ENCODE measurements at places on chromosomes 5 and 9. TPM values are rescaled to one million over a fixed set of nuclear protein-coding genes. Genes with fewer than 3 reads are reported as not detected.

- no peaks in the 10 kb centered on the region for H3K36me3 ChIP-seq
- H3K4me1 ChIP-seq, result no peaks in the 10 kb centered on the region
- H3K4me3 ChIP-seq, result no peak overlapping the region
- no peak for DNase-seq
- no peaks in the 10 kb centered on the region for H3K27me3 ChIP-seq
Measured at GRCh38 chr9:96061293-96061987, 185.9 kb downstream of the ERCC6L2 start.

LEAP2 gene
- 3.6 TPM for total RNA-seq

GRCh38 chr5:122602700-122603099, 172.2 kb upstream of the SNX2 start:
- no peak overlapping the region for H3K27ac ChIP-seq
- no peaks in the 10 kb centered on the region for H3K4me1 ChIP-seq
- no peak for DNase-seq
- no peak overlapping the region for H3K4me3 ChIP-seq
- H3K27me3 ChIP-seq, result no peaks in the 10 kb centered on the region

DNA sequence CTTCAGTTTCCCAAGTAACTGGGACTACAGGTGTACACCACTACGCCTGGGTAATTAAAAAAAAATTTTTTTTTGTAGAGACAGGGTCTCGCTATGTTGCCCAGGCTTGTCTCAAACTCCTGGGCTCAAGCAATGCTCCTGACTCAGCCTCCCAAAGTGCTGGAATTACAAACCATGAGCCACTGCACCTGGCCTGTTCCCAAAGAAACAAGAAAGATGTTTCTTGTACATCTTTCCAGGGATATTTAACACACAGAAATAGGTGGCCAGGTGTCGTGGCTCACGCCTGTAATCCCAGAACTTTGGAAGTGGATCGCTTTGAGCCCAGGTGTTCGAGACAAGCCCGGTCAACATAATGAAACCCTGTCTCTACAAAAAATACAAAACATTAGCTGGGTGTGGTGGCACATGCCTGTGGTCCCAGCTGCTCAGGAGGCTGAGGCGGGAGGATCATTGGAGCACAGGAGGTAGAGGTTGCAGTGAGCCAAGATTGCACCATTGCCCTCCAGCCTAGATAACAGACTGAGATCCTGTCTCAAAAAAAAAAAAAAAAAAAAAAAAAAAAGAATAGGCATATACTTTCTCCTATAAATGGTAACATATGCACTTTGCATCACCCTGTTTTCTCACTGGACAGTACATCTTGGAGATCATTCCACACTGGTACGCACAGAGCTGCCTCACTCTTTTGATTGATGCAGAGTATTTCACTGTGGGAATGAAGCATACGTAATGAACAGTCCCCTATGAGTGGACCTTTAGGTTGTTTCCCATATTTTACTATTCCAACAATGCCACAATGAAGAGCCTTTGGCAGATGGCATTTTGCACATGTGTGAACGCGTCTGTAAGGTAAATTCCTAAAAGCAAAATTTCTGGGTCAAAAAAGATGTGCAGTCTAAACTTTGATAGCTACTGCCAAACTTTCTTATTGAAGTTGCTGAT, 2.0 kb upstream of the GRHPR start:
- peaks cover 15% of the 10 kb centered on the region for H3K4me1 ChIP-seq
- no peak for DNase-seq
- no peaks in the 10 kb centered on the region for H3K27me3 ChIP-seq
- no peak overlapping the region for H3K27ac ChIP-seq
- H3K4me3 ChIP-seq, result no peak overlapping the region

DNA sequence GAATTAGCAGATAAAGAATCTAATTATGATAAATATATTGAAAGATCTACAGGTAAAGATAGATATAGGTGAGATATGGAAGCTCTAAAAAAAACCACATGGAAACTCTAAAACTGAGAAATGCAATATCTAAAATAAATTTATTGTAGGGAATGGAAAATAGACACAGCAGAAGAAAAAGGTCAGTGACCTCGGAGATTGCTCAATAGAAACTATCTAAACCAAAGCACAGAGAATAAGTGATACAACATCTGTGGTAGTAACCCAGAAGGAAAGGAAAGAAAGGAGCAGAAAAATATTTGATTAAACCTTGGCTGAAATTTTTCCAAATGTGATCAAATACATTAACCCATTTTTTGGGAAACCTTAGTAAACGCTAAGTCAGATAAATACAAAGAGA, 43.1 kb upstream of the GLIPR2 start:
- H3K4me3 ChIP-seq, result no peak overlapping the region
- H3K27me3 ChIP-seq, result no peaks in the 10 kb centered on the region
- H3K36me3 ChIP-seq, result no peaks in the 10 kb centered on the region
- DNase-seq, result no peak
- H3K27ac ChIP-seq, result no peak overlapping the region
- no peaks in the 10 kb centered on the region for H3K4me1 ChIP-seq

- no peak overlapping the region for H3K27ac ChIP-seq
- DNase-seq, result no peak
- no peaks in the 10 kb centered on the region for H3K4me1 ChIP-seq
- no peaks in the 10 kb centered on the region for H3K27me3 ChIP-seq
Measured at GRCh38 chr9:27749838-27750237, 176.6 kb upstream of the C9orf72 start.

DNA sequence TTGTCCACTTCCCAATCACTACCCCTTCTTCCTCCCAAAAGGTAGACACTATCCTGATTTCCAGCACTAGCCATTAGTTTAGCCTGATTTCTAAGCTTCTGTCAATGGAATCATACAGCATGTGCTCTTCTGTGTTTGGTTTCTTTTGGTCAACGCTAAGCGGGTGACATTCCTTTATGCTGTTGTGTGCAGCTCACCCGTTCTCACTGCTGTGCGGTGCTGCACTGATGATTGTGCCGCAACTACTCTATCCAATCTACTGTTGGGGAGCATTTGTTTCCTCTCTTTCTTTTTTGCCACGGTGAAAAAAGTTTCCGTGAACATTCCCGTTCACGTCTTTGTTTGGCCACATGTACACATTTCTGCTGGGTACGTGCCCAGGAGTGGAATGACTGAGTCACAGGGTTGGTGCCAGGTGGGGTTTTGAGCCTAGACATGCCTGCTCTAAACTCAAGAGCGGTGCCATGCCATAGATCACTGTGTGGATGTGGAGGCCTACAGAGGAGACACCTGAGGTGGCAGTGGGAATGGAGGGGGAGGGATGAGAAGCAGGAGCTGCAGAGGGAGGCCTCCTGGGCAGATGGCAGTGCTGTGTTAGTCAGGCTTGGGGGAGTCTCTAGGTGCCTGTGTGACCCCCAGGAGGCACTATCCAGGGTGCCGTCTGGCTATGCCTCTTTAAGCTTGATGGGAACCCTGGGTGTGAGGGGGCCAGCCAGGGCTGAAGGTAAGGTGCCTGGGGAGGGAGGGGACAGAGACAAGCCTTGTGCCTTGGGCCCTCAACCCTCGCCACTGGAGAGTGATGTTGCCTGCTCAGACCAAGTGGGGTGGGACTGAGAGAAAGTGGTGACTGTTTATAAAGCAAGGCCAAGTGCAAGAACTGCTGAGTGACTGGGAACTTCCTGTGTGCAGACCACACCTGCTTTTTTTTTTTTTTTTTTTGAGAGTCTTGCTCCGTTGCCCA, 11.4 kb upstream of the ANKRD33B start:
- H3K27me3 ChIP-seq, result no peaks in the 10 kb centered on the region
- DNase-seq, result no peak

SNCB gene
- not detected for total RNA-seq

DNA sequence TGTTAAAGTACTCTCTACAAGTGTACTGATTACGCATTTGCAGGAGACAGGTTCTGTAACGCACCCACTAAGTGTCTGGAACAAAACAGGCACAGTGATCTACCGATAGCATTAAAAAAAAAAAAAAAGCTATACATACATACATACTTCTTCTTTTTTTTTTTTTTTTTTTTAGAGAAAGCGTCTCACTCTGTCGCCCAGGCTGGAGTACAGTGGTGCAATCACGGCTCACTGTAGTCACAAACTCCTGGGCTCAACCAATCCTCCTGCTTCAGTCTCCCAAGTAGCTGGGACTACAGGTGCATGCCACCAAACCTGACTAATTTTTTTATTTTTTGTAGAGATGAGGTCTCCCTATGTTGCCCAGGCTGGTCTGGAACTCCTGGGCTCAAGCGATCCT, 7.6 kb downstream of the KIF24 start:
- H3K36me3 ChIP-seq, result no peaks in the 10 kb centered on the region
- H3K4me1 ChIP-seq, result no peaks in the 10 kb centered on the region
- no peak for DNase-seq

KIF12 gene
- total RNA-seq, result 33.8 TPM

GRXCR2 gene
- not detected for total RNA-seq
